ENCODE measurements at places on chromosomes 1 and 21.

- DNase-seq: no peak
Measured at GRCh38 chr1:236920286-236920894, 83.9 kb downstream of the MT1HL1 start.

- DNase-seq: no peak
Measured at GRCh38 chr1:231691618-231692259, 65.1 kb downstream of the DISC1 start.

DNA sequence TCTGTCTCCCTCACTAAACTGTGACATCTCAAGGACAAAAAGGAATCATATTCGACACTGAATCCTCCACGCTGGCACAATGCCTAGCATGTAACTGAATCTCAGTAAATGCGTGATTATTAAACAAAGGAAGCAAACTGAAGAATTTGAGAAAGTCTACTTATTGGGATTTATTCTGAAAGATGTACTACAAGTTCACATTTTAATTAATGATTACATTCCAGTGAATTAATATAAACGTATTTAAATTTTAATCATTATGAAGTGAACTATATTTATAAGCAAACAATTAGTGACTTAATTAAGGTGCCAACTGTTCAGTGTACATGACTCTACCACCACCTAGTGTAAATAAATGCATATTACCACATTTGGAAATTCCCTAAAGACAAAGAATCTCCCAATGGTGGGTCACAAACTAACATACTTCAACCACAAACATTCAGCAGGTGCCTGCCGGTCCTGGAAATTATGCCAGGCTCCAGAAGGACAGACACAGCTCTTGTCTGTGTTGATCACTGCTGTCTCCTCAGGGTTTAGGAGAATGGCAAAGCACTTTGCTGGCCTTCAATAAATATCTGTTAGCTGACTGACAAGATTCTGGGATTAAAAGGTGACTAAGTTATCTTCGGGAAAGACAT lies 56.3 kb downstream of the SMYD3 start:
- no peak for DNase-seq

- DNase-seq: no peak
Measured at GRCh38 chr1:22444856-22445255, 6.8 kb upstream of the ZBTB40 start.

DNA sequence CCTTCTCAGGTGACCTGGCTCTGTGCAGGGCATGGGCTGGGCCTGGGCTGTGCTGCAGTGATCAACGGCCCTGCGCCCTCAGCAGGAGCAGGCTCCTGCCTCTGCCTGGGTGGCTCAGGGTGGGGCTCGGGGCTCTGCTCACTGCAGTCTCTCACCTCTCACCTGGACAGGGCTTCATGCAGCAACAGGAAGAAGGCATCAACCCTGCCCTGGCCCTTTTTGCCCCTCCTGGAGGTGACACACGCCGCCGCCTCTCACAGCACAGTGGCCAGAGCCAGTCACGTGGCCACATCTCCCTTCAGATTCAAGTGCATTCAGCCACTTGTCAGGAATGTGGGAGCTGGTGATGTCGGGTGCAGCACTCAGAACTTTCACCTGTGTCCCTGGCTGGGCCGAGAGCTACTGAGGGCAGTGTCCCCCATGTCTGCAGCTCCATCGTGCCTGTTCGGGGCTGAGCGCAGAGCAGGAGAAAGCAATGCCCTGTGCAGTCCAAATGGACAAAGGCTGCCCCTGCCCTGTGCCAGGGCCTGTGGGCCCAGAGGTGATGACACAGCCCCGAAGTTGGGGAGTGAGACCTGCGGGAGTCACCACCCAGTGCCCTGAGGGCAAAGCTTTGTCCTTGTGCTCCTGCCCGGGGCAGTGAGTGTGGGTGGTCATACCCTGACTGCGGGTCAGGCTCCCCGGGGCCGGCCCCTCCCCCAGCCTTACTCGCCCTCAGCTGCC lies 314.0 kb downstream of the PTPRU start:
- DNase-seq: no peak

DNA sequence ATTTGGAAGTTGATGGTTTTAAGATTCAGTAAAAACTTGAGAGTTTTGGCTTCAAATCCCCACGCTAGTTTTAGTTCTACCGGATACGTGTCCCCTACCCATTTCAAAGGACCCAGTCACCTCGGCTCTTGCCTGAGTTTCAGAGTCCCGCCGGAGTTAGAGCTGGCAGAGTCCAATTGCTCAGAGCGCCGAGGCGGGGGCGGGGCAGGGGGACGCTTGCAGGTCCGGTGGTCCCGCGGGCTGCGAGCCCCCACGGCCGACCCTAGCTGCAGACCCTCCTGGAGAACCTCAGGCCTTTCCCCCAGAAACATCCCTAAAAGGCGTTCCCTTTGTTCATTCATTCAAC lies 765 bp upstream of the VPS45 start:
- peak; percentile 49 for DNase-seq

GRCh38 chr1:25932321-25932720 lies 26.1 kb upstream of the STMN1 start:
- no peak for DNase-seq
